CD4-positive, alpha-beta T cell treated with Interleukin-6 at 100 ng/mL for 8 hours (primary cell): ENCODE measurements at places on chromosomes 4 and X.

DNA sequence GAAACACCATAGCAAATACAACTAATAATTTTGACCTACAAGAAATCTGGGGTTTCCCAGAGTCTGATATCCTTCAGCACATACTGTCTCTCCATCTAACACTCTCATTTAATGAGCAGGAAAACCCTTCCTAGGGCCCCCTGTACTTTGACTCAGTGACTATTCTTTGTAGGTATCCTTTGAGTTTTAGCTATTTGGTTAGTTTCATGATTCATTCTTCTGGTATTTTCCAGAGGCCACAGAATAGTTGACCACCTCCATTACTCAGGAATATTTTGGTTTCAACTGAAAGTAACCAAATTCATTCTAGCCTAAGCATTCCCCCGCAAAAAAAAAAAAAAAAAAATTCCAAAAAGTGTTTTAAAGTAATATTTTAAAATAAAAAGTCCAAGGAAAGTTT lies 140.0 kb downstream of the IDS start:
- DNase-seq, result no peak

DNA sequence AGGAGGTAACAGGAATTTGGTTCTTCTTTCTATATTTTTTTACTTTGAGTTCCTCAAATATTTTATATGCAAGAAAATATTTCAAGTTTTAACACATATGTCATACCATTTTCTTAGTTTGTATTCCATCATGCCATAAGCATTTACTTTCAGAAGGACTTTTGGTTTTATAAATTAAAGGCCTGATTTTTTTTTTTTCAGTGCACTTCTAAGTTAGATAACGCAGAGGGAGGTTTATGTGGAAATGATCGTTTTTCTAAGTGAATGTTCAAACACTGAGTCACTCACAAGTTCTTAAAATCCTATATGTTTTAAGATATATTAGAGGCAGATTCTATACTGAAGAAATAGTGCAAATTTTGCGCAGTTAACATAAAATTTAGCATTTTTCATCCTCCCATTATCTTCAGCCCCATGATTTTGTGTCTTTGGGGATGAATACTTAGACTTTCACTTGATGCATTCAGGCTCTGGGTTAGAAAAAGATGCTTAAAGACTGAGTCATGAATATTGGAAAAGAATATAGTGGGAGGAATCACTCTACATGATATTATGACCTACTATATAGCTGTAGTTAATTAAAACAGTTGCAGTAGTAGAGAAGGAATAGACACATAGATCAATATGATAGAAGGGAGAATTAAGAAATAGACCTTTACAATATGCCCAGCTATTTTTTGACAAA lies 54.9 kb downstream of the COL4A5 start:
- no peak for DNase-seq

DNA sequence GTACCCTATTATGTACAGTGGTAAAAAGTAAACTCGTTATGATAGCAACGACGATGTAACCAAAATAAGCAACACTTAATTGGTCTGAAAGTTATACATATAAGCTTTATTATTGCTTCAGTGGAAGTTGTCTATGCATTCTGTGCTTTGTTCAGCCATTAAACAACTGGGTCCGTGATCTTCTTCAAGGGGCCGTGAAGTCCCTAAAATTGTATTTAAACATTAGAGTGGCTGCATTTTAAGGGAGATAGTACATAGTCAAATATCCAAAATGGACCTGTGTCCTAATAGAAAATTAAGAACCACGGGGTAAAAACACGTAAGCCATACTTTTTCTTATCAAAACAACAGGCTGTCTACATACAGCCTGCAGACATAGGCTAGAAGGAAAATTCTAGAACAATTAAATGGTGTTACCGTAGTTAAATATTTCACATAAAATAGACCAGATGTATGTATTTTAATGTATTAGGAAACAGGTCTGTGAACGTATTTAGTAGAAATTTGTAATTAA lies 2.1 kb downstream of the GUCY1A1 start:
- DNase-seq, result no peak

DNA sequence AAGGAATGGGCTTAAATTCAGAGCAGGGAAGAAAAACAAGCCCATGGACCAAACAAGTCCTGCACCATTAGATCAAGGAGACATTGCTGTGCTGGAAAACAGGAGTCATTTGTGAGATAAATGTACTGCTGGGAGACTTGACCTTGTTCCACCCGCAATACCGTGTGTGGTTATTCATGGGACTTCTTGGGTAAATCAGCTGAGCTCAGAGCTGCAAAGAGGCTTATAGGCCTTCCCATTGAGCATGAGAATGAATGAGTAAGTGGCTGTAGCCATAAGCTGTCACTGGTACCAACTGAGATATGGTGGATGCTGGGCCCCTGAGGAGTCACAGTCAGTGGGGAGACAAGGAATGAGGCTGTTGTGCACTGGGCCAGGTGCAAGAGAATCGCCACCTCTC lies 2.3 kb upstream of the CYTL1 start:
- no peak for DNase-seq

- DNase-seq, result no peak
Measured at GRCh38 chr4:53651156-53651735, 60.0 kb upstream of the LNX1 start.

DNA sequence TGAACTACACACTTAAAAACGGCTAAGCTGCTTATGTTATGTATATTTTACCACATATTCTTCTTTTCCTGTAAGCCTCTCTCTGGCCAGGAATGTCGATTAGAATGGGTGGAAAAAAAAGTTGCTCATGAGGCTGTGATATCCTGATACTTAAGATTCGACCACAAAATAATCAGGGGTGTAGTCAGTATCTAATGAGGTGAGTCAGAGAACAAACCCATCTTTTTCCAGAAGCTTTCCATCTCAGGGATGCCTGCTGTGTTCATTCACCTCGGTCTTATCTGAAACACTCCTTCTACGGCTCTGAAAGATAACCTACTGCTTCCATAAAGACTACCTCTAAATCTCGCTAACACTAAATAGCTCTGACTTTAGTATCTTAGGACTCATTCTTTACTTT lies 142.7 kb upstream of the MAP3K15 start:
- no peak for DNase-seq

DNA sequence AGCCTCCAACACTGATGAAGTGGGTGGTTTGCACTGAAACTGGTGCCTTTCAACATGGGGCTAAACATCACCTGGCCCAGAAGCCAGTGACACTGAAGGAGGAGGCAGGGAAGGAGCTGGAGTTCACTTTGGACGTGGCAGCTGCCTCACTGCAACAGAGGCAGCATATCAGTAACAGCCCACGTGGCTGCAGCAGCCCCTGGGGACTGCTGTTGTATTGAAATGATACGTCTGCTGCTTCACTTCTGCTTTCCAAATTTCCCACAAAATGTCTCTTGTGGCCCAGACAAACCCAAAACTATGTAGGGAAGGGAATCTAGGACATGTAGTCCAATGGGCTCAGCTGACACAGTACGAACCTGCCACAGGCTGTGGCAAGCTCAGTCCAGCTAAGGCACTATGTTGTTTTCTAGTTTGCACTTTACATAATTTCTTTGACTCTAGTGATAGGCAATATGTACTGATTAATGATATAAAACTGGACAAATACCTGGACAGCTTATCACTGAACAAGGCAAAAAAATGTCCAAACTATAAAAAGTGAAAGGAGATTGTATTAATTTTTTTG lies 84.7 kb upstream of the RAPGEF2 start:
- DNase-seq, result no peak

DNA sequence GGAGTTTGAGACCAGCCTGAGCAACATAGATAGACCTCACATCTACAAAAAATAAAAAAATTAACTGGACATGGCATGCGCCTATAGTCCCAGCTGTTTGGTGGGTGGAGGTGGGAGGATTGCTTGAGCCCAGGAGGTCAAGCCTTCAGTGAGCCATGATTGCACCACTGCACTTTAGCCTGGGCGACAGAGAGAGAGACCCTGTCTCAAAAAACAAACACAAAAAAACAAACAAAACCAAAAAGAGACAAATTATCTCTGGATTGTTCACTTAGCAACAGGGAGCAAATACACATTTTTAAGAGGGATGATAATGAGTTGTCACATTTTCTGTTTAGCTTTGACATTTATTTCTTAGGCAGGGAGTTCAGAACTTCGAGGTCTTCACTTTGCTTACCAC lies 155.4 kb downstream of the CEP135 start:
- no peak for DNase-seq

DNA sequence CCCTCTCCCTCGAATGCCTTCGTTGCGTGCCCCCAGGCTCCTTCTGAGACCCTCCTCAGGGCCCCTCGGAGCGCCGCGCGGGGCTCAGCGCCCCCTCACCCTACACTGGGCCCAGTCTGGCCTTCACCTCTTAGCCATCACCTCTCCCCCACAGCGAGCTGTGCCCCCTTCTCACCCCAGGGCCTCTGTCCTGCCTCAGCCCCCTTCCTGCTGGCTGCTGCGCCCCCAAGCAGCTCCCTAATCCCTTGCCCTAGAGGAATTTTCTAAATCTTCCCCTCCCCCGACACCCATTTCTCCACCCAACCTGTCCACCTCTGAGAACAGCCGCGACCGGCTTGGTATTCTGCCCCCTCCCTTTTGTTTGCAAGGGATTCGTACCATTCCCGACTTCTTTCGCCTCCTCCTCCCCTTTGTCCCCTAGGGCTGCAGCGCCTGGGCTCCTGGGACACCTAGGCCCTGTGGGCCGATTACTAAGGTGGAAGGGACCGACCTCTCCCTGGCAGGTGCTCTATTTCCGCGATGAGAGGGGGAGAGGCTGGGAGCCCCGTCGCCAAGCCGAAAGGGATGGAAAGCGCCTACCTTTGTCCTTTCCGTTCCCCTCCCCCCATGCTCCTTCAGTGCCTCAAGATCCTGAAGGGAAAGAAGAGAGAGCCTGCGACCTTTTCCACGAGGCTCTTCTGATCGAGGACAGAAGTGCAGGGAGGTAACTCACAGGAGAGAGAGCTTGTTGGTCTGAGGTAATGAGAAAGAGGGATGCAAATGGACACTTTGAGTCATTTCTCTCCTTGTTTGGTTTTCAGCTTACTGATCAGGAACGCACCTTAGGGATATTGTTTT lies 10.9 kb downstream of the DLG3 start:
- no peak for DNase-seq

- no peak for DNase-seq
Measured at GRCh38 chr4:15495621-15496020, 25.9 kb downstream of the CC2D2A start.

DNA sequence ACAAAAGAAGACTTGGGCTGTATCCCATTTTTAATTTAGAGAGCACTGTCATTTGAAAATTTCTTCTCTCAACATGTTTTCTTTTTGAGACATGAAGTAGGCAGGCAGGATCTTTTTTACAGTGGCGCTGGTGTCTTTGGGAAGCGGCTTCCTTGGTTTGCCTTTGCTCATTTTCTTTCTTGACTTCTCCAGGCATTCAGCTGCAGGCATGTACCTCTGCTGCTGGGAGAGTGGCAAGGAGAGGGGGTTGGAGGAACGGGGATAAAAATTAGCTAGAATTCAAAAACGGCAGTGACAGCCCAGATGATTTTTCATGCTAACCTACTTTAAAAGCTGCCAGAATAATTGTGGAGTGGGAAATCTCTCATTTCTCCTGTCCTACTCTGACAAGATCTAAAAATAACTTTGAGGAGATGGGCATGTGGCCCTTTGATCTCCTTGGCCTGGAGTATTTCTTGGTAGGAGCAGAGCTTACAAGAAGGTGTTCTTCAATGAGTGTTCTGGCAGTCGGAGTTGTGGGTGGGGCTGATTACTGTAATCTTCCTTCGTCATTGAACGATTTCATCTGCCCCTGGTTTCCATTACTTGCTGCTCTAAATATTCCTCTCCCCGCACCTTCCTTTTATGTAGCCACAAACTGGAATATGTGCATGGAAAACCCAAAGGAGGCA lies 54.8 kb downstream of the TBL1X start:
- no peak for DNase-seq

DNA sequence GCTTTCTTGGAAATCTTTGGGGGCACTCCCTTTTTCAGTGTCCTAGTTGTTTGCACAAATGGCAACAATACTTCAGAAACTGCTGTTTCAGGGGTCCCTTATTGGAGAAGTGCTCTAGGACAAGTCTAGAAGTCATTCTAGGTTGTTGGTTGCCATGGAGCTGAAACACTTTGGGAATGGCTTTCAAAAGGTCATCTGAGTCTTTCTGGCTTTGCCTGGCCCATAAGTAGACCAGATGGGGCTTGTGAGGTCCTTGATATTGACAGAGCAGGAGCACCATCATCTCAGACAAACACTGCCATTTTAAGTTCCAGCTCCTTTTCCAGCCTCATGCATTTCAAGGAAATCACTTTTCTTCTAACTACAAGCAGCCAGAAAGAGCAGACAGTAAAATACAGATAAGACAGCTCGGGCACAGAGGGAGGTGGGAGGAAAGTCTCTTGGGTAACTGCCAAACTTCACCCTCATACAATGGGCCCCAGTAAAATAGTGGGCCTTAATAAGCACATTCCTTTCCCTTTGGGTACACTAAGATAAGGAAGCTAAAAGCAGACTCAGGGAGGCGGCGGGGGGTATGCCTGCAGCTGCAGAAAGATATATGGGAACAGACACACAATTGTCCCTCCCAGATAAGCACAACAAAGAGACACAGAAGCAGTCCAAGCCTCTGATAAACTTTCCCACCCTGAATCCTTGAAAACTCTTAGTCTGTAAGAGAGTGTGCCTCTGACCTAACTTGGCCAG lies 8.5 kb upstream of the NXF3 start:
- DNase-seq, result no peak

- DNase-seq, result no peak
Measured at GRCh38 chr4:41104155-41104554, 110.2 kb downstream of the APBB2 start.

DNA sequence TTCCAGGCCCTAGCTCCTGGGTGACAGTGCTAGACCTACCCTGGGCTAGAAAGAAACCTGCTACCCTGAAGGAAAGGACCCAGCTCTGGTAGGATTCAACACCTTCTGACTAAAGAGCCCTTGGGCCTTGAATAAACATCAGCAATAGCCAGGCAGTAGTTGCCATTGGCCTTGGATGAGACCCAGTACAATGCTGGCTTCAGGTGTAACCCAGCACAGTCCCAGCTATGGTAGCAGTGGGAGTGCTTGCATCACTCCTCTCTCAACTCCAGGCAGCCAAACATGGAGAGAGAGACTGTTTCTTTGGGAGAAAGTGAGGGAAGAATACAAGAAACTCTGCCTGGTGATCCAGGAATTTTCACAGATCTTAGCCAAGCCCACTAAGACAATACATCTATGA lies 73.5 kb upstream of the CXorf66 start:
- no peak for DNase-seq

DNA sequence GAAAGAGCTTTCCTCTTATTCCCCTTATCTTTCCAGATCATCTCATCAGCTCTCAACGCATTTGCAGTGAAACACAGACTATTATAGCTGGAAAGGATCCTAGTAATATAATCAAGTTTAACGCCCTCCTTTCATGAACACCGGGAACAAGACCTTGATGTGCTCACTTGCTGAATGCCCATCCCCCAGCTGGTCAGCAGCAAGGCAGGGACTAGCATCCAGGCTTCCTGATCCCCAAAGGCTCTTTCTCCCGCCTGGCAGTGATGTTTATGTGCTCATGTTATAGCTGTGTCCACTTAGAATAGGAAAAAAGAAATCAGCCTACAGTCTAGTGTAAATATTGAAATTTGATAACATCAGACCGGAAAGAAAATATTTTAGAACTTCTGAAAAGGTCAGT lies 24.6 kb downstream of the GPC4 start:
- no peak for DNase-seq

GRCh38 chr4:142741995-142742394 lies 104.1 kb downstream of the INPP4B start:
- no peak for DNase-seq
